A549 treated with DMSO at 1 μM for 4 hours (cell line): ENCODE measurements at places on chromosomes 16 and 17. TPM values are rescaled to one million over a fixed set of nuclear protein-coding genes. Genes with fewer than 3 reads are reported as not detected.

The FLYWCH1 gene
- total RNA-seq, result 20.1 to 29.5 TPM (median 27.2 TPM) in 5 replicates

The FAM20A gene
- not detected in 5 replicates for total RNA-seq

The VTN gene
- total RNA-seq, result 17.2 to 27.4 TPM (median 19.3 TPM) in 5 replicates

The TBC1D3E gene
- total RNA-seq, result not detected in 5 replicates

The CSH2 gene
- not detected in 5 replicates for total RNA-seq

The KRTAP4-4 gene
- not detected in 5 replicates for total RNA-seq

The ECI1 gene
- 42.5 to 84.9 TPM (median 76.3 TPM) in 5 replicates for total RNA-seq
